ENCODE measurements at places on chromosomes 1 and 21. TPM values are rescaled to one million over a fixed set of nuclear protein-coding genes. Genes with fewer than 3 reads are reported as not detected.

Gene FTCD
- 2.6 TPM for polyA plus RNA-seq

DNA sequence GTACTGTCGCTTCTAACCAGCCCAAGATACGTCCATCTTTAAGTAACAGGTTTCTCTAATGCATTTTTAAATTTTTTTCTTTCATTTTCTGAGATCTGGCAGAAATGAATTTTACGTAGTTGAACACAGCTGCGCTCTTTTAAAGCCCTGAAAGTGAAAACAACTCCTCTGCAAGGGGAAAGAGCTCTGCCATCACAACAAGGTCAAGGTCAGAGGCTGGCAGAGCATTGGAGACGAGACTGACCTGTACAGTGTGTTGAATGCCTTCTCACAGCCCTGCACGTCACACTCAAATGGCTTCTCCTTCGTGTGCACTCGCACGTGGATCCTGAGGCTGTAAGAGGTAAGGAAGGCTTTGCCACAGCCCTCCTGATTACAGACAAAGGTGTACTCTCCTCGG is 19.7 kb downstream of the MTF1 start:
- peaks cover 20% of the 10 kb centered on the region for H3K36me3 ChIP-seq
- H3K27ac ChIP-seq = no peak overlapping the region
- no peaks in the 10 kb centered on the region for H3K27me3 ChIP-seq
- no peaks in the 10 kb centered on the region for H3K4me1 ChIP-seq

- no peak overlapping the region for H3K27ac ChIP-seq
- H3K4me3 ChIP-seq = no peak overlapping the region
- no peaks in the 10 kb centered on the region for H3K36me3 ChIP-seq
- peaks cover 6% of the 10 kb centered on the region for H3K4me1 ChIP-seq
Measured at GRCh38 chr1:43303471-43304313, 2.9 kb downstream of the TIE1 start.

- no peaks in the 10 kb centered on the region for H3K27me3 ChIP-seq
- H3K27ac ChIP-seq = no peak overlapping the region
- H3K4me1 ChIP-seq = no peaks in the 10 kb centered on the region
- DNase-seq = no peak
Measured at GRCh38 chr1:15531682-15532081, 5.0 kb downstream of the DNAJC16 start.

DNA sequence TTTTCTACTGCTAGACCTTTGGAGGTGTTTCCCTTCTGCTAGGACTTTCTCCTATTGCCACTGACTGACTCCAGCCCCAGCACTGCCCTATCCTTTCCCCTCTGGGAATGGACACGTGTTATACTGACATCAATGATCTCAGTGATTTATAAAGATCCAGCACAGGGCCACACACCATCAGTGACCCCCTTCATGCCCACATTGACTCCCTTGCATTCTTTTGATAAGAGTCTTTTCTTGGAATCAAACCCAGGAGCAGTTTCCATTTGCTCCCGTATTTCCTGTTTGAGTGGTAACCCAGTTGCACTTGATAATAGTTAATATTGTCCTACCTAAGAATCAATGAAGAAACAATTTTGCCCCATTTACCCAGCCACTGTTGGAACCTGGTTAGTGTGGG is 501.0 kb upstream of the USP24 start:
- DNase-seq = no peak
- H3K36me3 ChIP-seq = no peaks in the 10 kb centered on the region
- H3K4me1 ChIP-seq = peaks cover 27% of the 10 kb centered on the region
- H3K27ac ChIP-seq = no peak overlapping the region
- no peak overlapping the region for H3K4me3 ChIP-seq
- no peaks in the 10 kb centered on the region for H3K27me3 ChIP-seq

- no peak overlapping the region for H3K4me3 ChIP-seq
Measured at GRCh38 chr1:241557551-241558193, 25.5 kb downstream of the KMO start.

Gene FLG
- not detected for polyA plus RNA-seq

GRCh38 chr1:212118167-212118871 is 82.8 kb downstream of the DTL start:
- H3K4me3 ChIP-seq = no peak overlapping the region
- peak overlapping the region; percentile 33 for H3K27ac ChIP-seq
- no peaks in the 10 kb centered on the region for H3K36me3 ChIP-seq
- DNase-seq = no peak
- H3K4me1 ChIP-seq = 0 out of 2 replicates have a peak, but pooled peaks cover 4% of the 10 kb centered on the region
- H3K27me3 ChIP-seq = no peaks in the 10 kb centered on the region

GRCh38 chr1:54842206-54842915 is 41.2 kb upstream of the TTC22 start:
- H3K27ac ChIP-seq = no peak overlapping the region
- H3K27me3 ChIP-seq = no peaks in the 10 kb centered on the region
- no peaks in the 10 kb centered on the region for H3K4me1 ChIP-seq
- no peak overlapping the region for H3K4me3 ChIP-seq
- H3K36me3 ChIP-seq = no peaks in the 10 kb centered on the region
- DNase-seq = no peak

DNA sequence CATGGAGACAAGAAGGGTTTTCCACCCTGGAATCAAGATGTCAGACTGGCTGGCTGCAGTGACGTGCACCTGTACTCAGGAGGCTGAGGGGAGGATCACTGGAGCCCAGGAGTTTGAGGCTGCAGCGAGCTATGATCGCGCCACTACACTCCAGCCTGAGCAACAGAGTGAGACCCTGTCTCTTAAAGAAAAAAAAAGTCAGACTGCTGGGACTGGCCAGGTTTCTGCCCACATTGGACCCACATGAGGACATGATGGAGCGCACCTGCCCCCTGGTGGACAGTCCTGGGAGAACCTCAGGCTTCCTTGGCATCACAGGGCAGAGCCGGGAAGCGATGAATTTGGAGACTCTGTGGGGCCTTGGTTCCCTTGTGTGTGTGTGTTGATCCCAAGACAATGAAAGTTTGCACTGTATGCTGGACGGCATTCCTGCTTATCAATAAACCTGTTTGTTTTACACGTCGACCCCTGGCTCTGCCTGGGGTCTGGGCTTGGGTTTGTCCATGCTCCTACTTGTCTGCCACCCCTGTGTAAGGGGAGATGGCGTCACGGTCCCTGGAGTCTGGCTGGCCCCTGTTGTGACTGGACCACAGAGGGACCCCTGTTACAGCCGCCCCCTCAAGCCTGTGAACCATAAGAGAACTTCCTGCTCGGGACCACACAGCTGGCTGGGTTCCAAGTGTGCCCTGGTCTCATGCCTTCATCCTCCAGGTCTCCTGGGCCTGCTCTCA is 20.9 kb upstream of the VPS13D start:
- no peak overlapping the region for H3K4me3 ChIP-seq
- no peak overlapping the region for H3K27ac ChIP-seq
- peaks cover 6% of the 10 kb centered on the region for H3K4me1 ChIP-seq
- H3K27me3 ChIP-seq = no peaks in the 10 kb centered on the region
- no peaks in the 10 kb centered on the region for H3K36me3 ChIP-seq

Gene FLVCR1
- polyA plus RNA-seq = 60.2 TPM

DNA sequence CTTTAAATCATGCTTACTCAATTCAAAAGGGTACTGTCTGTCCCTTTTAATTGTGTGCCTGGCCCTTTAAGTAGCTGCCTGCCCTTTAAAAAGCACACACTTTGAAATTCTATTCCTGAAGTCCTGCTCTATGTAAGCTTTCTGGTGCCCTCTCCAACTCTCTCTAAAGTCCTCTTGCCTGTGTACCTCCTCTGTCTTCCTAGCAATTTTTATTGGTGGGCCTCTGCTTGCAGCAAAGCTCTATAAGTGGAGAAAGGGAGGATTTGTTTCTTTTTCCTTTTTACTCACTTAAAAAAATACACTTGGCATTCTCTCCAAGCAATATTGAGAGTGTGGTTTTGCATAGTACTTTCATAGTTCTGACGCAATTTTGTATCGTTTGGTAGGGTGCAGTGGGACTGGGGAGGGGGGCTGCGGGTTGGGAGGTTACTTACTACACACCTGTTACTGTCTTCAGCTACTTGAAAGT is 135.4 kb downstream of the LMO4 start:
- H3K27me3 ChIP-seq = no peaks in the 10 kb centered on the region
- H3K36me3 ChIP-seq = no peaks in the 10 kb centered on the region
- H3K4me3 ChIP-seq = no peak overlapping the region
- H3K27ac ChIP-seq = no peak overlapping the region
- peaks cover 16% of the 10 kb centered on the region for H3K4me1 ChIP-seq
- DNase-seq = peak; percentile 44

Gene MEX3A
- 19.7 TPM for polyA plus RNA-seq

- H3K27me3 ChIP-seq = no peaks in the 10 kb centered on the region
- no peak for DNase-seq
- no peak overlapping the region for H3K27ac ChIP-seq
Measured at GRCh38 chr1:53628286-53628955, 110.5 kb downstream of the GLIS1 start.

- H3K27ac ChIP-seq = no peak overlapping the region
- no peak overlapping the region for H3K4me3 ChIP-seq
- H3K4me1 ChIP-seq = no peaks in the 10 kb centered on the region
- DNase-seq = no peak
- H3K36me3 ChIP-seq = no peaks in the 10 kb centered on the region
Measured at GRCh38 chr21:15164678-15165303, 100.0 kb upstream of the NRIP1 start.

DNA sequence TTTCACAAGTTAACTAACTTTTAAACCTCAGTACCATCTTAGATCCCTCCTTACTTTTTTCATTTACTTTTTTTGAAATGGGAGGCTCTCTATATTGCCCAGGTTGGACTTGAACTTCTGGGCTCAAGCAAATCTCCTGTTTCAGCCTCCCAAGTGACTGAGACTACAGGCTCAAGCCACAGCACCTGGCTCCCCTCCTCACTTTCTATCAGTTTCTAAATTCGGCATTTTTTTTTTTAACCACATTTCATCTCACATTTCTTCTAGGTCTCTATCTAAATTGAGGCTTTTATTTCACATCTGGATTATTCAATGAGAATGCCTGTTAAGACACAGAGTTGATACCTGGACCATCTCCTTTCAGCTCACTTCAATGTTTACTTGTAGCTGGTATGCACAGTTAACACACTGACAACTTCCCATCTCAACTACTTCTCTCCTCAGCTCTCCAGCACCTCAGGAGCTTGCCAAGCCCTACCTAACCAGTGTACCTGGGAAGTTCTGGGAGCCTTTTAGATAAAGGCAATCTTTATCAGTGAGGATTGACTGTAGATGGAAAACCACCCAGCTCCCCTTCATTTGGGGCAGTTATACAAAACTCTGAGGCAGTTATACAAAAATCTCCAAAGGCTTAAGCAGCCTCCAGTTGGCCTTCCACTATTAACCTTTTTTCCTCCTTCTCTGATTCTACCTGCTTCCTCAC is 3.4 kb downstream of the USP33 start:
- peaks cover 12% of the 10 kb centered on the region for H3K4me1 ChIP-seq
- H3K27ac ChIP-seq = no peak overlapping the region
- H3K27me3 ChIP-seq = no peaks in the 10 kb centered on the region
- H3K36me3 ChIP-seq = no peaks in the 10 kb centered on the region
- no peak for DNase-seq

DNA sequence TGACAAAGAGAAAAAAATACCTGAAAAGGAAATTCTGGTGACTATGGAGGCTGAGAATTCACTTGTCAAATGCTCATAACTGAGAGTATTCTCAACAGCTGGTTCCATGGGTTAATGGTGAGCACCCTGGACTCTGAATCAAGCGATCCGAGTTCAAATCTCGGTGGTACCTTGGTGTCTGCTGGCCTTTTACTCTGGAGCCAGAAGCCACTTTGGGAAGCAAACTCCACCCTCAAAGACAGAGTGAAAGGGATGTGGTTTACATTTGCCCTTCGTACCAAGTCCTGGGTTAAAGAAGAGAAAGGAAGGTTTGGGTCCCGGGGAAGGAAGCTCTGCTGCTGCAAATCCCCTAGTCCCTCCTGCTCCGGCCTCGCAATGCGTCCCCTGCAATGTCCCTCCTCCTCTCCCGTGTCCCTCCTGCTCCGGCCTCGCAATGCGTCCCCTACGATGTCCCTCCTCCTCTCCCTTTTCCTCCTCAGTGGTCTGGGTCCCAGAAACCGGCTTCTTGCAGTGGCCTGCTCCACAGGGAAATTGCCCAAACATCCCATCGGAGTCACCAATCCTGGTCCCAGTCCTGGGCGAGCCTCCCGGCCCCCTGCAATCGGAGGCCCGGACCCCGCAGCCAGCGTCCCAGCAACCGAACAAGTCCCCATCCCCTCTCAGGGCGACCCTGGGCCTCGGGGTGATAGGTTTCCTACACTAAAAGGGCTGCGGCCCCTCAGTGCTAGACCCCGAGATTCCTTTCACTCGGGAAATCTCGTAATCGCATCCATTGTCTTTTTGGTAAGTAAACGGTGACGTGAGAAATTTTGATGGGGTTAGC is 129.4 kb downstream of the PPIAL4G start:
- H3K36me3 ChIP-seq = no peaks in the 10 kb centered on the region
- peaks cover 13% of the 10 kb centered on the region for H3K4me1 ChIP-seq
- peak; percentile 88 for DNase-seq
- no peak overlapping the region for H3K27ac ChIP-seq
- H3K4me3 ChIP-seq = peak overlapping the region; percentile 75

DNA sequence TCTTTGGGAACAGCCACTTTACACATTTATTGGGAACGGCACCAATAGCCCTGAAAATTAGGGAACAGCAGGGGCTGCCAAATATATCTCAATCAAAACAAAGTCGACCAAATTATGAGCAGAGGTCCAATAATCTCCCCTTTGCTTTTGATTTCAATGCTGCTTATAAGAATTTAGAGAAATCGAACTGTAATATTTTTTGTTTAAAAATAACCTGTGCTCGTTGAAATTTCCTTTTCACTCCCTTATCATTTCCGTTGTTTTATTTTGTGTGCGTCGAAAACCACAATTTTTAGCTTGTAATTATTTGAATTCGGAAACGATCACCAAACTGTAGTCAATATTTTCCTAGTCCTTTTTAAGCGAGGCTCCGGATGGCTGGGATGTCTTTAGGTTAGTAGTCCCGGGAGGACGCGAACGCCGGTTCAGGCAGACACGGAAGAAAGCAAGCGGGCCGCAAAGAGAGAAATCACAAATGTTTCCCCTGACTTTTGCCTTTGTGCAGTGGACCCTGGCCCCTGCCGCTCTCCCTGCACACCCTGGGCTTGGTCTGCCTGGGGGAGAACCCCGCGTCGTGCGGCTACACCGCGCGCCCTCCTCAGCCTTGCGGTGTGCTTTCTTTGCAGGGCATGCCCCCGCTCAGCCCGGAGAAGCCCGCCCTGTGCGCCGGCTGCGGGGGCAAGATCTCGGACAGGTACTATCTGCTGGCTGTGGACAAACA is 2.3 kb downstream of the LHX9 start:
- H3K27me3 ChIP-seq = peaks cover 98% of the 10 kb centered on the region
- H3K4me3 ChIP-seq = peak overlapping the region; percentile 60
- no peak for DNase-seq

Gene FAM163A
- polyA plus RNA-seq = not detected

Gene MTARC1
- 33.2 TPM for polyA plus RNA-seq

DNA sequence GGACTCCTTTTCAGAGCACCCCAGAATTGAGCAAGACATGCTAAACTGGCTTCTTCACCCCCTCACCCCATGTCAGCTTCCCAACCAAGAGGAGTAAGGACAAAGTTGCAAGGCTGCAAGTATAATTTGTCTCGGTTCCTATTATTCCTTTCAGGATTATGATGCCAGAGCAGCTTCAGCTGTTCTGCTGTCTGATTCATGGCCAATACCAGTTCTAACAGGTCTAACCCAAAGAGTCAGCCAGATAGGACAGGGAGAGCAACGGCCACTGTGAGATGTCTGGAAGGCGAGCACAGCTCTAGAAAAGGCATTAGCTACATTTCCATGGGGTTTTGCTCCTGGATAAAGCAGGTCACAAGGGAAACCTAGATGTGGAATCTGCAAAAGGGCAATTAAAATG is 53.3 kb upstream of the HOOK1 start:
- H3K27ac ChIP-seq = no peak overlapping the region
- no peak overlapping the region for H3K4me3 ChIP-seq
- peaks cover 9% of the 10 kb centered on the region for H3K4me1 ChIP-seq
- H3K36me3 ChIP-seq = no peaks in the 10 kb centered on the region
- H3K27me3 ChIP-seq = no peaks in the 10 kb centered on the region
- DNase-seq = no peak

Gene SLC9C2
- not detected for polyA plus RNA-seq
